Activated T-cell treated with anti-CD3 and anti-CD28 coated beads for 1 hour (primary cell): ENCODE measurements at places on chromosomes 7 and 10.

DNA sequence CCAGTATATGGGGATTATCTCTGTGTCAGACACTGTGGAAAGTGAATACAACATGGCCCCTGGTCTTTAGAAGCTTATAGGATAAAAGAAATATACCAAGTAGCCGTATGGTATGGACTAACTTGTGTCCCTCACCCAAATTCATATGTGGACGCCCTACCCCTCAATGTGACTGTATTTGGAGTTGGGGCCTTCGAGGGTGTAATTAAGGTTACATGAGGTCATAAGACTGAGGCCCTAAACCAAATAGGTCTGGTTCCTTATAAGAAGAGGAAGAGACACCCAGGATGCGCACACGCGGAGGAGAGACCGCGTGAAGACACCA, 36.3 kb downstream of the ASB13 start:
- DNase-seq, result no peak

DNA sequence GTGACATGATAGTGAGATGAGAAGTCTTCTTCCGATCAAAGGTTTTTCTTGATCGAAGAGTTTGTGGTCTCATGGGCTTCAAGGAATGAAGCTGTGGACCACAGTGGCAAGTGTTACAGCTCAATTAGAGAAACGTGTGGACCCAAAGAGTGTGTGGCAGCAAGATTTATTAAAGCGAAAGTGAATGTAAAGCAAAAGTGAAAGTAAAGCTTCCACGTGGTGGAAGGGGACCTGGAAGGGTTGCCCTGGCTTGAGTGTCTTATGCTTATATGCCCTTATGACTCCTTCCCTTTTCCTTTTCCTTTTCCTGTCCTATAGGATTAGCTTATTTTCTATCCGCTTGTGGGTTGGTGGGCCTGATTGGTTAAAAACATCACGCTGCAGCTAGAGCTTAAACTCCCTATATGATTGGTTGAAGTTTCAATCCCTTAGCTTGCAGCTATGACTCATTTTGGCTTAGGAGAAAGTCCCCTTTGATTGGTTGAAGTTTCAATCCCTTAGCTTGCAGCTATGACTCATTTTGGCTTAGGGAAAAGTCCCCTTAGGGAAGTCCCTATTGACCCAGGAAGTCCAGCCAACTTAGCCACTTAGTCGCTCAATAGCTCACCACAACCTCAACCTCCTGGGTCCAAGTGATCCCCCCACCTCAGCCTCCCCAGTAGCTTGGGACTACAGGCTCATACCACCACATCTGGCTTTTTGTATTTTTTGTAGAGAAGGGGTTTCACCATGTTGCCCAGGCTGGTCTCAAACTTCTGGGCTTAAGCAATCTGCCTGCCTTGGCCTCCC, 34.7 kb downstream of the MRPS24 start:
- DNase-seq, result peak; percentile 2

GRCh38 chr10:55747244-55747643, 613.8 kb downstream of the ZWINT start:
- no peak for DNase-seq

- no peak for DNase-seq
These were observed 5.2 kb downstream of the CCNY start for GRCh38 chr10:35341521-35341920.

- no peak for DNase-seq
These were observed 51.7 kb upstream of the MSMB start for GRCh38 chr10:46097576-46098317.

DNA sequence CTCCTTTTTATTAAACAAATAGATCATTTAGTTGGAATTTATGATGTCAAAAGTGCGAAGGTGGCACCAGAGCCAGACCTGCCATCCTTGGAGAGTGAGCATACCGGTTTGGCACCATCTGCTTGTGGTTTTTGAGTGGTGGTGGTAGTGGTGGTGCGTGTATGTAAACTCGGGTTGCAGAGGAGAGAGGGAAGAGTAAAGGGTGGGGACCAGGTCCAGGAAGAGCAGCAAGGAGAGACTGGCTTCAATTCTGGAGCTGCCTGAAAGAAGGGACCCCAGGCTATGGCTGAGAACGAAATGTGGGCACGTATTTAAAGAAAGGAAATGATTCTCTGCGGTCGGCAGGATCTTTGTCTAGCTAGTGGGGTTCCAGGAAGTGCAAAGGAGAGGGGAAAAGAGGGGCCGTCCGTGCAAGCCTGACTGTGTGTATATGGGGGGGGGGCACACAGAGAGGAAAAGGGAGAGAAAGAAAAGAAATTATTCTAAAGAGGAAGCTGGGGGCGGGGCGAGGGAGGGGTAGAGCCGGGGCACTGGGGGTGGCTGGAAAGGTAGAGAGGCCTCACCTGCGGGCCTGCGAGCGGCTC, 448 bp upstream of the GOLGA7B start:
- DNase-seq, result no peak

DNA sequence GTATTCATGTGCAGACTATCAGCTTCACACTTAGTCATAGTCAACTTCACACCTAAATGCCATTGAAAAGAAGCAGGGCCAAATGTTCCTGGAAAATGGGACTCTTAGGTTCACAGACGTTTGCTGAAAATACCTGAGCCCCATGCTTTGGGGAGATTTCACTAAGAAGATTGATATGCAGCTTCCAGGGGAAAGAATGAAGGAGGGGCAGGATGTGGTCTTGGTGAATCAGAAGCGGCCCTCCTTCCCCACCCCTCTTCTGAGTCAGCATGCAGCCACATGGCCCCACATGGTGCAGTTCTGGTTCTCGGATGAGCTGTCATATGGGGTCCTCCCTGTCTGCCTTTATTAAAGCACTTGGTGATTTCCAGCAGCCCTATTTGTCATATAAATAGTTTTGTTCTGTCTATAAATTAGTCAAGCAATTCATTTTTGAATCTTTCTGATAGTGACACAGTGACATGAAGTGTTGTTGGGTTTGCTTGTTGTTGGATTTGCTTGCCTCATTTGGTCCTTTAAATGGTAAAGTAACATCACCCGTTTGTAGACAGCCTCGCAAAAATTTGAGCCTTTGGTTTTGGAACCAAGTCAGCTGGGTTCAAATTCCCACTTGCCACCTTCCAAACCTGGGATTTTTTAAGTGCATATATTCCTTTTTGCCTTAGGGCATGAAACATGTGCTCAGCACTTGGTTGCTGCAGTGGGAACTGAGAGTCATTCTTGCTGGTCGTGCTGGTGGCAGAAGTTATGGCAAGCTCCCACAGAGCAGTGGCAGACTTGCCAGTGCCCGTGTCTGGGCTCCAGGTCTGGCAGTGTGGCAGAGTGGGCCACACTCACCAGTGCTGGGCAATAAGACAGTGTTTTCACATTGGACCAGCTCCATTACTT, 68.1 kb upstream of the CDK6 start:
- DNase-seq, result peak; percentile 62

DNA sequence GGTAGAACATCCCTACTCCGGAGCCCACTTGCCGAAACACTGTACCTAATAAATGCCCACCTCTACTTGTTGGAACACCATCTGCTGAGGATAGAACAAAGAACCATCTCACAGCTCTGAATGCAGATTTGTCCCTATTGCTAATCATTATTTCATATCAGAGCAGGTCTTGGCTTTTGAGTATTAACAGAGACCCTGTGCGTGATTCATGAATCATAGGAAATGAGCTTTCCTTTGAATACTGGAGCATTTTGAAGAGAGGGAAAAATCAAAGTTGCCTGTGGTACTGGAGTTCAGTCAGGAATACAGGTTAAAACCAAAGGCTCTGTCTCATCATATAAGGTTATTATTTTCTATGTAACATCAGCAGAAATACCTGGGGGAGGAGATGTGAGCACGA, 1132.3 kb downstream of the XPNPEP1 start:
- no peak for DNase-seq

DNA sequence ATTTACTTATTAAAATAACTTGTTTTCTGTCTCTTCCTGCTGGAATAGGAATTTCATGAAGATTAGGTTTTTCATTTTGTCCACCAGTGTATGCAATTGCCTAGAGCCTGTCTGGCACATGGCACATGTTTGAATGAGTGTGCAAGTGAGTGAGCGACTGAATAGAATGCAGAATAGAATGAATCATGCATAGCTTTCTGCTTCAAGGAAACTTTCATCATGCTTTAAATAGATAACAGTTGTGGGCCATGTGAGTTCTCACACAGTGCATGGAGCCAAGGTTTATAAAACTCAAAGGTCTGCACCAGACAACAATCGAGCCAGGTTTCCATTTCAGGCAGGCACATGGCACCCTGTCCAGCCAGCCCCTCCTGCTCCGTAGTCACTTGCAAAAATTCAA, 74.2 kb upstream of the HECW1 start:
- no peak for DNase-seq

GRCh38 chr7:117076426-117076943, 123.2 kb downstream of the ST7 start:
- DNase-seq, result no peak

- DNase-seq, result no peak
These were observed 73.3 kb downstream of the MICALL2 start for GRCh38 chr7:1385809-1386622.

GRCh38 chr7:100711369-100711768, 5.4 kb downstream of the POP7 start:
- no peak for DNase-seq

GRCh38 chr7:134829380-134829986, 50.0 kb downstream of the CALD1 start:
- no peak for DNase-seq

DNA sequence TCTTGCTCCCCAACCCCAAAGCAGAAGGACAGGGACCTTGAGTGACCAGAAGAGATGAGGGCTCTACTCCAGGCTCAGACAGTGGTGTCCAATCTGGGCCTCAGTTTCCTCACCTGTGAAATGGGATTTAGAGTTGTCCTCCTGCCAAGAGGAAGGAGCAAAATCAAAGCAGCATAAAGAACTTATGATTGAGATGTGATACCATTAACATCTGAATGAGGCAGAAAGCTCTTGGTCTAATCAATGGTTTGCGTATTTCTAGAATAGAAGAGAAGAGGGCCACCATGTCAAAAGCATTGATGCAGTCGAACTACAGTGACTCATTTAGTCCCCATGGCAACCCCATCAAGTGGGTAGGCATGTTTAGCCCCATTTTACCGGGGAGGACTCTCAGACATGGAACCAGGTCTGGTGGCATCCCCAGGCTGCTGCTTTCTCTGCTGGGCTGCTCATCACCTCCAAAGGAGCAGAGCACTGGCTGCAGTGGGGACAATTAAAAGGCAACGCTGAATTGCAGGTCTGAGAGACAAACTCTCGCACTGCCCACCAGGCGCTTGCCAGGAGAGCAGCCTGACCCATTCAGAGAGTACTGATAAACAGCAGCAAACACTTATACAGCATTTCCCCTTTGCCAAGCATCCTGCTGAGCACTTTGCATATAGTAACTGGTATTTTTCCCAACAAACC, 175.9 kb downstream of the NEURL1 start:
- DNase-seq, result no peak

GRCh38 chr7:46230990-46231305, 309.9 kb upstream of the IGFBP3 start:
- no peak for DNase-seq

DNA sequence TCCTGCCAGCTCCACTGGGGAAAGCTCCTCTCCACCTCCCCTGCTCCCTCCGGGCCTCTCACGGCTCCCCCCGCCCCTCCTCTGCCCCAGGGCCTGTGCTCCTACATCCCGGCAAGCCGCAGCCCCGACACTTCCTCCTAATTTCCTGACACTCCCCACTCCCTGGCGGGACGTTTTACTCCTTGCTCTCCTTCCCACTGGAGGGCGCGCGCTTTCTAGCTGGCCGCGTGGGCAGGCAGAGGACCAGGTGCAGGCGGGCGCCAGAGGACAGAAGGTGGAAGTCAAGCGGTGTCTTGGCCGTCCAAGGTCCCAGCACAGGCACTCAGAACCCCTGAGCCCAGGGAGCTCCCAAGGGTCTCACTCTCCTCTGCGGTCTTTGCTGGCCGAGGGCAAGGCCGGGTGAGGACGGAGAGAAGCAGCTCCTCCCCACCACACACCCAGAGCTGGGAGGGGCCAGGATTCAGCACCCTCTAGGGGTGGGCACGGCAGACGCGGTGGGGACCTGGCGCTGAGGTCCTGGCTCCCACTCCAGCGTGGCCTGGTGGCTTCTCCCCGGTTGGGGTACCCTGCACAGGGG, 19.1 kb downstream of the ADAM8 start:
- no peak for DNase-seq

GRCh38 chr7:875476-876076, 778 bp upstream of the GET4 start:
- no peak for DNase-seq

- DNase-seq, result no peak
These were observed 187.1 kb upstream of the SEMA3E start for GRCh38 chr7:83836028-83836427.

DNA sequence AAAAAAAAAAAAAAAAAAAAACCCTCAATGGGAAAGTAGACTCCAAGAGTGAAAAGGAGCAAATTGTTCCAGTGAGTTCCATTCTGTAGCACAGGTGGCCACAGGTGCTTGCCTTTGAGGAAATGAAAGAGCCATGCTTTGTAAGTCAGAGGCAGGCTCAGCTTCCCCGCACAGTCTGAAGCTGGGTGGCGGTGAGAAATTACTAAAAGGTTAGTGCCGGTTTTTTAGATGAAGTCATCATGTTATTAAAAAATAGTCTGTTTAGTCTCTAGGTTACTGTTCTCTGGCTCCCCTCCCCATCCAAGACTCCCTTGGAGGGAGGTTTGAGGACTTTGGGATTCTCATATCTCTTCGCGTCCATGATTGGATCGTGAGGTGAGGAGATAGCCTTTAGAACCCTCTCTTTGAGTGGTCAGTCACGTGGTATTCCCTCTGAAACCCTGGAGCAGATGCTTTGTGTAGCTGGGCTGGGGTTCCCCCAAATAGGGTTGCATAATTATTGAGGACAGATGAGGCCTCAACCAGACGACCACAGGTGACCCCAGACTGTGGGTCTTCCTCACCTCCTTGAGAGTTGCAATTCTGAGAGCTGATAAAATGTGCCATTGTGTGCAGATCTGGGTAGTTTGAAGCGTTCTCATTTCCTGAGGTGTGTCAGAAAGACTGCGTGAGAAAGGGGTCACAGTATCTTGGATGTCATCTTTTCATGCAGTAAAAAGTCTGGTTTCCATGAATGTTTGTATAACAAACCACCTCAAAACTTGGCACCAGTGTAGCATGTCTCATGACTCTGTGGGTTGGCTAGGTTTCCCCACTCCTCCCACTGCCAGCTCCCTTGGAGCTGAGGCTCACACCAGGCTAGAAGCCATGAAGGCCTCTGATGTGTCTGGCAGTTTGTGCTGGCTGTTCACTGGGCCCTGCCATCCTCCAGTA, 27.1 kb downstream of the OGDH start:
- no peak for DNase-seq
